ENCODE measurements at places on chromosomes 6 and 20.

DNA sequence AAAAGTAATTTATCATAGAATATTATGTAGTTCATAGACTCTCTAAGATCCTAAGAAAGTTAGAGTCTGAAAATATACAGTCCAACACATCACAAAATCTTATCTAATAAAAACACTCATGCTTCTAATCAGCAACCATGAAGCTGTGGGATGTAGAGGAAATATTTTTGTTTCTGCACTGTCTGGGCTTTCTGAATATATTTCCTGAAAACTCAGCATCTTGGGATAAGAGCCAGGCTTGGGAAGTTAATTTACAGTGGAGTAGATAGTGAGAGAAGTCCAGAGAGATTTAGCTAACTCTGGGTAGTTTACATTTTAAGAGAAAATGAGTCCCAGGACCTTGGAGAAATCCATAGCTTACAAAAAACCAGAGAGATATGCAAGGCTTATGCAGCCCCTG, 150.4 kb upstream of the BMP5 start:
- no peak for DNase-seq

DNA sequence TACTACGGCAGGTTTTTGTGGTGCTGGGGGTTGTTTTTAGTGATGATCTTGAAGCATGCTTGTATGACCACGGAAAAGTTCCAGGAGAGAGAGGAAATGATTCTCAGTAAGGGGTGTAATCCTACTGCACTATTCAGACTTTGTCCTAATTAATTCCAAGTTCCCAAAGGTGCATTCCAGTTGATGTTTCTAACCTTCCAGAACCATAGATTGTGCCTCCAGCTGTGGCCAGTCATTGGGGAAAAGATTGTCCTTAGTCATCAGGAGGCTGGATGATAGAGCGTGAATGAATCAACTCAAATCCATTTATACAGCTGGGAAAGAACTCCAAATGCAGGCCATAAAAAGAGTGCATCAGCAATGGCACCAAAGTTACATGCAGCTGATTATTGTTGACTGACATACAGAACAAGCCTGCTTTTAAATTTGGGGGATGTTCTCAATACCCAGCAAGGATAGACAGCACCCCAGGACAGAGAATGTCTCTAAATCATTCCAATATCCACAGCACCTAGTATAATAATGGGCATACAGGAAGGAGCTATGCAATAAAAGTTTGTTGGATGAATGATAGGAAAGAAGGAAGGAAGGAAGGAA, 27.8 kb upstream of the PKHD1 start:
- no peak for DNase-seq

GRCh38 chr20:45752746-45753145, 30.6 kb downstream of the SPINT4 start:
- DNase-seq: no peak

DNA sequence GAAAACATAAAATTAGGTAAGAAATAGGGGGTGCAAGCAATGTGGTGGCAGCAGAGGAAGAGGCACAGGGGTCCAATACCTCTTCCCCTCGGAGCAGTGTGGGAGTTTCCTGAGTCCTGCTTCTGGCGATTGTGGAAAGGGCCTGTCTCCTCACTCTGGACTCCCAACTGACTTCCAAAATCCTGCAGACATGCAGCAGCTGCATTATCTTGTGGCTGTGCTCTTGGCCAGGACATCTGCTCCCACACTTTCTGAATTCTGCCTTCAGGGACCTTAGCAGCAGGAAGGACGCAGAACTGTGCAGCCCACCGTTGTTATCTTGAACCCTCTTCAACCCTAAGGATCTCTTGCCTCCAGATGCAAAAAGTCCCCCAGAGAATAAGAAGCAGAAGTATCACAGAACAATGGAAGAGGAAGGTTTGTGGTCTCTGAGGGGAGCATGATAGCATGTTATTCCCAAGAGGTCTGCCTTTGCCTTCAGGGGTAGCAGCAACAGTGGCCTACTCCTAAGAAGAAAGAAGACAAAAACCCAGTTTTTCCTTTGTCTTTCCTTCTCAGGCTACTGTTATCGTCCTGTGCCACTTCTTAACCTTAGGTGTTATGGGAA, 102.5 kb upstream of the EMILIN3 start:
- no peak for DNase-seq

DNA sequence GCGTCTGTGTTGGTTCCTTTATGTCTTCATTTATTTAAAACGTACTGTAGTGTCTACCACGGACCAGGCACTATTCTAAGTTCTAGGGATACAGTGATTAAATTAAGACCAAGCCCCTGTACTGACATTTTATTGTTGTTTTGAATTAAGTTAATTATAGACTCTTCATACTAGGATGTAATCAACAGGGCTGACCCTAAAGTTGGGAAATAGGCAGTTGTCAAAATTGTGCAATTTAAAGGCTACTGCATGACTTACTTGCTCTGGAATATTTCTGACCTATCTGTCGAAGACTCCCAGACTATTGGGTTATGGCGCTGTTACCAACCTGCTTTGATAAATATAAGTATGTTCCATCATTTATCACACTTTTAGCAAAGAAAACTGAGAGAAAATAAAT, 6.7 kb downstream of the MYO6 start:
- no peak for DNase-seq

DNA sequence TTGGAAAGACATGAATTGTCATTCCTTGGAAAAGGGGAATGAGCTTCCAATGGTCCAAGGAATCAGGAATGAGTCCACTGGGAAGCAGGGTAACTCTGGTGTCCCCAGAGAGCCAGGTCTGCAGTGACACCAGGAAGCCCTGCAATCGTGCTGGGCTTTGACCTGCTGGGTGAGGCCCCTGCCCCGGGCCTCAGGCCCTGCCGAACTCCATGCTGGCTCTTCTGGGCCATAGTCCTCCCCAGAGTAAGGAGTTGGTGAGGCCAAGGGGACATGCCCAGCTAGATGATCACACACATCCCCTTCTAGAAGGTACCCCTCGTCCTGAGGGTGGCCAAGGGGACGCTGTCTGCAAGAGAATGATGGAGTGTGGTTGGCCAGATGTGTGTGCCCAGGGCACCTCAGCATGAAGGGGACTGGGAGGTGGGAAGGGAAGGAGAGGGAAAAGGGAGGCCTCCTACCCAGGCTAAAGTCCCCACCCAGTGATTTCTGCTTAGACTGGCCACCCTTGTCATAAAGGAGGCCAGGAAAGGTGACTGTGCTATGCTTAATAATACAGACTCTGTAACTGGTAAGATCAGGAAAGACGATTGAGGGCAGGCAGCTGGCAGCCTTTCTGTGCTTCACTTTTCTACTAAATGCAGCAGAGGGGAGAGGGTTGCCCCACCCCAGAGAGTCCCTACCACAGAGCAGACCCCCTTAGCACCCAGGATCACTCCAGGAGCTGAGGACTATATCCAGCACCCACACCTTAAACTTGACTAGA, 119.3 kb downstream of the SNX5 start:
- no peak for DNase-seq

DNA sequence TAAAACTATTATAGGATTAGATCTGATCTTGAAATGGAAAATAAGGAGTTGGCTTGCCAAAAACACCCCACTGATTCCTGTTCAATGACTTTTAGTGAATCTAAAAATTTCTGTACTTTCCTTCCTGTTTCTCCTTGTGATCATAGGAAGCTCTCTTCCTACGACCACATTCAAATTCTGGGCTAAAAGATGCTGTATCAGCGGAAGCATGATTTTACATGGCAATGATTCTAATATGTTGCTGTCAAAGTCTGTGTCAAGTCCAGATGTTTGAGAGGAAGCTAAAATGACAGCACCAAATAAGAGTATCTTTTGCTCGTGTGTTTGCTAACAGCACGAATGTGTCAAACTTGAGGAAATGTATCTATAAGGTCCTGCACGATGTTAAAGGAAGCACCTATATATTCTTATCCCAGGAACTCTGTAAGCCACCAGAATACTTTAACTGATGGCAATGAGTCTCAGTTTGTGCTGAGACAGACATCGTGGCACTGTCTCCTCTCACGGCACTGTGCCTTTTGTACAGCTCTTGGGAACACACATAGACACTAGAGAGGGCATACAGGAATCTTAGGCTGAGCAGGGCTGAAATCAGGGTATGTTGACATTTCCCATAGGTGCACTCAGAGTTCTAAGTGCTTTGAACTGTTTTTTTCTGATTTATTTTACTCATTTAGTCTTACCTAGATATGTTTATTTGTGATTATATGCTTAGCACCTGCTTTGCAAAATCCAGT, 24.9 kb upstream of the MAP3K4 start:
- no peak for DNase-seq

- peak; percentile 69 for DNase-seq
Observed at GRCh38 chr6:25089442-25089841, 153.7 kb upstream of the RIPOR2 start.

- peak; percentile 46 for DNase-seq
Observed at GRCh38 chr6:135053406-135053805, 1.2 kb downstream of the HBS1L start.

DNA sequence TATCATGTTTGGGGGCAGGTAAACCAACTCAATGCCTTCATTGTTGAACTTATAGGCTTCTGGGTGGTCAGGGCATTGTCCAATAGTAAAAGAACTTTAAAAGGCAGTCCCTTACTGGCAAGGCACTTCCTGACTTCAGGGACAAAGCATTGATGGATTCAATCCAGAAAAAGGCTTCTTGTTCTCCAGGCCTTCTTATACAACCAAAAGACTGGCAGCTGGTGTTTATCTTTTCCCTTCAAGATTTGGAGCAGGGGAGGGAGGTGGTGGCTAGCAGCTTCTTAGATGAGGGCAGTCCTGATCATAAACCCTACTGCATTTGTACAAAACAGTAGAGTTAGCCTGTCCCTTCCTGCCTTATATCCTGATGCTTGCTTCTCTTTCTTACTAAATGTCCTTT, 57.5 kb downstream of the NCOA3 start:
- DNase-seq: no peak

DNA sequence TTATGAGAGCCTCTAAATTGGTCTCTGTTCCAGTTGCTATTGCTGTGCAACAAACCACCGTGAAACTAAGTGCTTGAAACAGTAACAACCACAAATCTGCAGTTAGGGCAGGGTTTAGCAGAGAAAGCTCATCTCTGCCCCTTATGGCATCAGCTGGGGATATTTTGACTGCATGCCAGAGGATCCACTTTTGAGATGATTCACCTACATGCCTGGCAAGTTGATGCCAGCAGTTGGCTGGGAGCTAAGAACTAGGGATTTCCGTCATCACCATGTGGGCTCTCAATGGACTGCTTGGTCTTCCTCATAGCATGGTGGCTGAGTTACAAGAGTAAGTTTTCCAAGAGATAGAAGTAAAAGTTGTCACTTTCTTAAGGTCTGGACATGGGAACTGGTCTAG, 35.1 kb downstream of the PLCB4 start:
- DNase-seq: no peak

- DNase-seq: no peak
Observed at GRCh38 chr6:30463242-30463641, 26.1 kb upstream of the HLA-E start.

GRCh38 chr6:43668151-43669028, 19.2 kb downstream of the MRPS18A start:
- DNase-seq: peak; percentile 93

DNA sequence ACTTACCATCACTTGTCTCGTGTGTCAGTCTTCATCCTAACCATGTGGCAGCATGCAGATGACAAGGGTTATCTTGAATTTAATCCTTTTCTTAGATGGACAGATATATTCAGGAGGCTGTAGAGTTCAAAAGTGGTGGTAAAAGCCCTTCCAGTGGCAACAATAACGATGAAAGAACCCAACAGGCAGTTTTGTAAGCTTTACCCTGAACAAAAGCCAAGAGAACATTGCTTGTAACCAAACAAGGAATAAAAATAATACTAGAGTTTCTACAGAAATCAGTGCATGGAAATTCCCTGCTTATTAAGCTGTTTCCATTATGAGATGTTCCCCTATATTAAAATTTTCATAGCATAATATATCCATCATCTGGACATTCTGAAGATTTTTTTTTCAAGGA, 69.7 kb downstream of the PDE7B start:
- DNase-seq: no peak

DNA sequence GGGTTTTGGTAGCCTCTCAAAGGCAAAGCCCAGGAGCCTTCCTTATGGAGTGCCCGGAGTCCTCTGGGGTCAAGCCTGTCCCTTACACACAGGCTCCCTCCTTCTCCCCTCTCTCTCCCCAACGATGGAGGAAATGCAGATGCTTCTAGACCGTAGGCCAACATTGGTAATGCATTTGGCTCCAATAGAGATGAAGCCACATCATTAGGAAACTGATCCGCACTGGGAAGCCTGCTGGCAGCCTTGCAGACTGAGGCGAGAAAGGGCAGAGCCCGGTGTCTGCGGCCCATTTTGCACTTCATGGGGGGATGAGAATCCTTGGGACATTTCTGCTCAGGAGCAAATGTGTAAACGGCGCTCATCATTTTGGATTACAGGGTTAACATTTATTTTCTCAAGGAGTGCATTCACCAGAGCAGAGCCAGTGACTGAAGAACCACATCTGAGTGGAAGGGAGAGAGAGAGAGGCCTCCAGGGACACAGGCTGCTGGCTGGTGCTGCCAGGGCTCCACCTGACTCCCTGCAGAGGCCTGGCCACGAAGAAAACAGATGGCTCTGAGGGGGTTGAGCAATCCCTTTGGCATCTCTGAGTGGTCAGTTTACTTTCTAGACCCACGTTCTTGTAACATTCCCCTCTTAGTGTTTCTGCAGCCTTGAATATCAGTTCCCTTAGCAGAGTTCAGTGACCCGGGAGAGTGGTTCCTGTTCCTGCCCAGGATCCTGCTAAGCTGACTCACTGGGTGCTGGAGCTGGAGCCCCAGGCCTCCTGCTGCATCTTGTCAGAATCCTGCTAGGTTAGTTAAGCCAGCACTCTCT, 4.4 kb upstream of the CST3 start:
- no peak for DNase-seq

DNA sequence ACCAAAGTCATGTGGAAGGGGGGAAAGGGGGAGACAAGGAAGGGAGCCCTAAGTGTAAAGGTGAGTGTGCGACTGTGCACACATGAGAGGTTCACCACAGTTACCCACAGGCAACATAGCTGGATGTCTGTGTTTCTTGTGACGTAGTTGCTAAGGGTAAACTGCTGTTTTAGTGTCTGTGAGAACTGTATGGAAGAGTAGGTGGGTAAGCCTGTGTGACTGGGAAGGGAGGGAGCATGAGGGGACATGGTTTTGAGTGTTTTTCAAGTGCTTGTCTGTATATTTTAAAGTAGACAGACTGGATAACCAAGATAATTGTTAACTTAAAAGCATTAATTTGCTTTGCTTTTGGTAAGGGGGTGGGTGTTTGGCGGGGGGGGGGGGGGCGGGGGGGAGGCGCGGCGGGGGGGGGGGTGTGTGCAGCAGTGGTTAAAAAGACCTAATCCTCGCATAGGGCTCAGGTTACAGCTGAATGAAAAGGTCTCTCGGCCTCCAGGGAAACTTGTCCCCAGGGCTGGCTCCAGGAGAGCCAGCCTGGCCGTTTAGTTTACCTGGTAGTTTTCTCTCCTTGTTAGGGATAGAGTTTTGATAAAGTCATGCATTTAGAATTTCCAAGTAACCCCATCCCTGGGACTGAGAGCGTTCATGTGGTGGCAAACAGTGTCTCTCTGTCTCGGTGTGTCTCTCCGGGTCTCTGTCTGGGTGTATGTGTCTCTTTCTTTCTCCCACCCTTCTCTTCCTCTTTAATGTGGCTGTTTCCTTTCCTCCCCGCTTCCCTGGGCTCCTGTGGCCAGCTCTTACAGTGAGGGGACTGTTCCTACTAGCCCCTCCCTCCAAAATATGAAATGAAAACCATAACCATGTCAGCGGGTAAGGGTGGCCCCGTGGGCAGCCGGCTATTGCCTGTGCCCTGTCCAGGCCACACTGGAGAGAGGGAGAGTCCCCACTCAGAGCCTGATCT, 3.4 kb downstream of the SCUBE3 start:
- no peak for DNase-seq

GRCh38 chr6:36035225-36035624, 7.6 kb downstream of the MAPK14 start:
- DNase-seq: no peak

- DNase-seq: no peak
Observed at GRCh38 chr6:11616200-11616611, 78.7 kb downstream of the TMEM170B start.

All from hematopoietic multipotent progenitor cell treated with erythropoietin and hydrocortisone succinate and interleukin-3 and kit ligand, for 4 days (in vitro differentiated cells).